ENCODE measurements at places on chromosomes 3 and 15. TPM values are rescaled to one million over a fixed set of nuclear protein-coding genes. Genes with fewer than 3 reads are reported as not detected.

The IGSF11 gene
- 11.5 TPM for total RNA-seq

The ANKRD63 gene
- total RNA-seq = not detected

The RNU5B-1 gene
- not detected for total RNA-seq

The C2CD4A gene
- total RNA-seq = not detected

The ZPLD1 gene
- total RNA-seq = not detected

The SEMA6D gene
- total RNA-seq = 5.9 TPM

The SPINK8 gene
- not detected for total RNA-seq

The GRAMD2A gene
- not detected for total RNA-seq

The SERPINI2 gene
- total RNA-seq = not detected

The EXOG gene
- total RNA-seq = 6.5 TPM

The KLHDC8B gene
- total RNA-seq = 24.6 TPM

The UPK1B gene
- not detected for total RNA-seq

The MED12L gene
- total RNA-seq = 0.13 TPM

The FSIP1 gene
- 1.0 TPM for total RNA-seq

The CCDC54 gene
- not detected for total RNA-seq

The SLC28A1 gene
- total RNA-seq = not detected

The WDR93 gene
- not detected for total RNA-seq

The GMNC gene
- not detected for total RNA-seq

The HESX1 gene
- not detected for total RNA-seq

The PSTPIP1 gene
- total RNA-seq = 0.76 TPM

The IQCF5 gene
- total RNA-seq = not detected

The REC114 gene
- total RNA-seq = not detected

The CDHR4 gene
- total RNA-seq = not detected

The IL17RB gene
- total RNA-seq = 0.41 TPM

The CCDC71 gene
- 20.0 TPM for total RNA-seq

The KLF15 gene
- total RNA-seq = 75.1 TPM

The DLEC1 gene
- not detected for total RNA-seq

The DAPK2 gene
- 66.9 TPM for total RNA-seq

The GP9 gene
- total RNA-seq = not detected

The AGBL1 gene
- total RNA-seq = 18.5 TPM

The RBMS3 gene
- 16.1 TPM for total RNA-seq

The CCR9 gene
- not detected for total RNA-seq

The CHCHD4 gene
- total RNA-seq = 27.7 TPM

The IRAK2 gene
- 42.0 TPM for total RNA-seq

The SOX14 gene
- not detected for total RNA-seq

The SLC30A4 gene
- total RNA-seq = 1.5 TPM

The FETUB gene
- not detected for total RNA-seq

The PPARG gene
- 8.5 TPM for total RNA-seq

The IGDCC3 gene
- not detected for total RNA-seq

The RAB6B gene
- 0.31 TPM for total RNA-seq

The SV2B gene
- total RNA-seq = 0.66 TPM

The BFSP2 gene
- not detected for total RNA-seq

The BNC1 gene
- total RNA-seq = 0.10 TPM

The POLQ gene
- total RNA-seq = 0.24 TPM
